ENCODE measurements at places on chromosomes 11 and 22. TPM values are rescaled to one million over a fixed set of nuclear protein-coding genes. Genes with fewer than 3 reads are reported as not detected.

- H3K4me3 ChIP-seq, result peak overlapping the region; percentile 88
- H3K36me3 ChIP-seq, result peaks cover 47% of the 10 kb centered on the region
Observed at GRCh38 chr11:118998388-118998717, 415 bp downstream of the CENATAC start.

TSSK2 gene
- total RNA-seq, result not detected

DNA sequence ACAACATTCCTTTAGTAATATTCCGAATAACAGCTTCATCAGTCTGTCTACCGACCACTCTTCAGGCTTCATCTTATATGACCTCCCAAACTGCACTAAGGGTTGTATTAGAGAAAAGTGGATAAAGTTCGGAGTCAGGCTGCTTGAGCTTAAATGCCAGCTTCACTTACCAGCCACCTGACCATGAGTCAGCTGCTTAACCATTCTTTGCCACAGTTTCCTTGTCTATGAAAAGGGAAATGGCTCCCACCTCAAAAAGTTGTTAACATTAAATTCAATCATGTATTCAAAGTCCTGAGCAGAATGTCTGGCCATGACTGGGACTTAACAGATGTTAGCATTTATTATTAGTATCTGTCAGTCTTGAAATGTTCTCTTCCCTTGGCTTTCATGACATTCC is 20.9 kb downstream of the LIMK2 start:
- DNase-seq, result no peak
- peaks cover 9% of the 10 kb centered on the region for H3K36me3 ChIP-seq
- H3K4me1 ChIP-seq, result peaks cover 30% of the 10 kb centered on the region

GRCh38 chr11:15818132-15818842 is 538.1 kb downstream of the SOX6 start:
- peaks cover 15% of the 10 kb centered on the region for H3K4me1 ChIP-seq
- peaks cover 15% of the 10 kb centered on the region for H3K27me3 ChIP-seq
- H3K27ac ChIP-seq, result no peak overlapping the region
- no peak overlapping the region for H3K4me3 ChIP-seq
- peak; percentile 8 for DNase-seq

DNA sequence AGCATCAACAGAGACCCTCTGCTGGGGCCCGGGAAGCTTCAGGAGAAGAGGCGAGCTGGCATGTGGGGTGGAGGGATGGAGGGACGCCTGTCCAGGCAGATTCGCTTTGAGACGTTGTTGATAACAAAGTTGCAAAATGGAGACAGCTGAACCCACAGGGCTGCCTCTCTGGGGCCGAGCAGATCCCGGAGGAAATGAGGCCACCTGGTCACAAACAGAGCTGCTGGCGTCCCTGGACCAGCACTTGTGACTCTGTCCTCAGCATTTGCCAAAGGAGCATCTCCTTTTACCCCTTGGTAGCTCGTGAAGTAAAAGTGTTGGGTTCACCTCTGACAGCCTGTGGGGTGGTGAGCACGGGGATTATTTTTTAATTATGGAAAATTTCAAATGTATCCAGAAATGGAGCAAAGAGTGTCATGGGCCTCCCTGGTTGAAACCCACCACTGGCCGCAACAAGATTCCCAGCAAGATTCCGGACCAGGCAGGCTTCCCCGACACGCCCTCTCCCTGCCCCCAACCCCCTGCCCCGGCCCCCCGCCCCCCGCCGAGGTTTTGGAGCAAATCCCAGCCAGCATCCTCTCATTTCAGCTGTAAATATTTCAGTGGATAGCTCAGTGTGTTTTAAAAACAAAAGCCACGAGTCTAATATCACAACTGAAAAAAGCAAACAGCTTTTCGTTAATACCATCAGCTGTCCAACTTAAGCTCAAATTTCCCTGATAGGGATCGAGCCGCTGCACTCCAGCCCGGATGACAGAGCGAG is 20.3 kb downstream of the GRAMD4 start:
- no peak overlapping the region for H3K4me3 ChIP-seq
- no peak for DNase-seq
- H3K27me3 ChIP-seq, result no peaks in the 10 kb centered on the region
- H3K27ac ChIP-seq, result no peak overlapping the region
- no peaks in the 10 kb centered on the region for H3K36me3 ChIP-seq
- peaks cover 3% of the 10 kb centered on the region for H3K4me1 ChIP-seq

- H3K4me3 ChIP-seq, result no peak overlapping the region
- H3K27ac ChIP-seq, result no peak overlapping the region
- no peak for DNase-seq
- peaks cover 28% of the 10 kb centered on the region for H3K27me3 ChIP-seq
- H3K36me3 ChIP-seq, result no peaks in the 10 kb centered on the region
Observed at GRCh38 chr22:22957090-22957489, 69.5 kb downstream of the IGLL5 start.

DNA sequence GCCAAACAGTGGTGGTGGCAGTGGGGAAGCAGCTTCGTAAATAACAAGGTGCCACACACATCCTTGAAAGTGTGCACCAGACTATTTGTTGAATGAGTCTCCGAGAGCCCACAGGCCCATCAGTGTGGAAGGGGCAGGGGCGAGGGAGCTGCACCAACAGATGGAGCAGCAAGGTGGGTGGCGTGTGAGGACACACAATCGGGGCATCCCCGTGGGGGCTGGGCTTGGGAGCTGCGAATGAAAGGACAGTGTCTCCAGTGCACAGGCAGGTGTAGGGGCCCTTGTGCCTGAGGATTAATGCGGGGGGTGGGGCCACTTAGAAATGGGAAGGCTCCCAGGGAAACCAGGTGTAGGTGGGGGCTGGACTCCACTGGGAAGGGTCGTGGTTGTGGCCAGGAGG is 2.8 kb downstream of the NRXN2 start:
- H3K27me3 ChIP-seq, result peaks cover 44% of the 10 kb centered on the region
- H3K27ac ChIP-seq, result no peak overlapping the region
- peaks cover 11% of the 10 kb centered on the region for H3K4me1 ChIP-seq
- DNase-seq, result no peak

Data from activated CD4-positive, alpha-beta T cell treated with anti-CD3 and anti-CD28 coated beads for 36 hours (primary cell).